Thoracic aorta endothelial cell (primary cell): ENCODE measurements at places on chromosomes 12 and 14. TPM values are rescaled to one million over a fixed set of nuclear protein-coding genes. Genes with fewer than 3 reads are reported as not detected.

The MPHOSPH9 gene
- total RNA-seq = 69.7 and 92.2 TPM in 2 replicates

The APOF gene
- total RNA-seq = not detected in 2 replicates

The MSRB3 gene
- 44.4 and 58.2 TPM in 2 replicates for total RNA-seq

The LTB4R gene
- total RNA-seq = 2.9 and 4.7 TPM in 2 replicates

The PZP gene
- total RNA-seq = 0.93 and 1.7 TPM in 2 replicates

The ATL1 gene
- 1.2 and 2.5 TPM in 2 replicates for total RNA-seq

The PMEL gene
- 0.36 and 0.40 TPM in 2 replicates for total RNA-seq

The KRT82 gene
- not detected in 2 replicates for total RNA-seq

The APPL2 gene
- 22.5 and 25.2 TPM in 2 replicates for total RNA-seq

The KRT5 gene
- total RNA-seq = not detected in 2 replicates

The NGB gene
- total RNA-seq = not detected in 2 replicates

The PCED1B gene
- total RNA-seq = 0.40 and 0.72 TPM in 2 replicates

The DNAH10 gene
- under 0.01 and 0.07 TPM in 2 replicates for total RNA-seq

The ANKRD52 gene
- total RNA-seq = 19.9 and 25.0 TPM in 2 replicates
